ENCODE measurements at places on chromosomes 1 and 21. TPM values are rescaled to one million over a fixed set of nuclear protein-coding genes. Genes with fewer than 3 reads are reported as not detected.

Gene DMRTA2
- not detected for total RNA-seq

Gene DENND4B
- 44.3 TPM for total RNA-seq

Gene RORC
- 29.5 TPM for total RNA-seq

Gene CYYR1
- 4.3 TPM for total RNA-seq

Gene ELK4
- 60.6 TPM for total RNA-seq

Gene IFT25
- 19.8 TPM for total RNA-seq

Gene RCC1
- 34.3 TPM for total RNA-seq

Gene DARS2
- 29.4 TPM for total RNA-seq

Gene KRTAP19-3
- not detected for total RNA-seq

Gene KRTAP20-3
- total RNA-seq: not detected

Gene MYOM3
- total RNA-seq: 3.4 TPM

Measured in mucosa of descending colon (tissue), 3 donors.